ENCODE measurements at places on chromosomes 16 and 17. TPM values are rescaled to one million over a fixed set of nuclear protein-coding genes. Genes with fewer than 3 reads are reported as not detected.
A peak's percentile ranks its signal among the peaks of the same experiment; 100 is the strongest.

DNA sequence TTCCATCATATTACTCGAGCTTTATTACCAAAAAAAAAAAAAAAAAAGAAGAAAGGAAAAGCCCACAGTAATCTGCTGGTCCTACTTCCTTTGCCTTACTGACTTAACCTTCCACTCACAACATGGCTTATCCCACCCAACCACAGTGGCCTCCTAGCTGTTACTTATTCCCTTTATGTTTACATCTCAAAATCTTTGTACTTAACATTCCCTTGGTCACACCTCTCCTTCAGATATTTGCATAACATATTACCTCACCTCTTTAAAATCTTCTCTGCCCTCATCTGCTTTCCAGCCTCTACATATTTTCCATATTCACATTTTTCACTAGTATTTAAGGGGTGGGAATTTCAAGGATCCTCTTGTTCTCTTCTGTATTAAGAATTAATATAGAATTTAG is 327.0 kb upstream of the TBX2 start:
- H3K27me3 ChIP-seq: no peaks in the 10 kb centered on the region
- no peak overlapping the region for H3K4me3 ChIP-seq
- no peaks in the 10 kb centered on the region for H3K4me1 ChIP-seq
- no peak for DNase-seq
- no peak overlapping the region for H3K27ac ChIP-seq
- no peaks in the 10 kb centered on the region for H3K36me3 ChIP-seq

The ABCA10 gene
- 28.2 TPM for polyA plus RNA-seq

GRCh38 chr16:47916266-47916665 is 239.5 kb downstream of the ABCC12 start:
- no peaks in the 10 kb centered on the region for H3K27me3 ChIP-seq
- no peak overlapping the region for H3K27ac ChIP-seq
- no peaks in the 10 kb centered on the region for H3K36me3 ChIP-seq
- DNase-seq: no peak
- no peak overlapping the region for H3K4me3 ChIP-seq

- H3K27ac ChIP-seq: no peak overlapping the region
- no peak overlapping the region for H3K4me3 ChIP-seq
- no peaks in the 10 kb centered on the region for H3K36me3 ChIP-seq
- no peak for DNase-seq
- H3K27me3 ChIP-seq: no peaks in the 10 kb centered on the region
- no peaks in the 10 kb centered on the region for H3K4me1 ChIP-seq
Measured at GRCh38 chr17:48262982-48263730, 155.6 kb downstream of the SNX11 start.

- DNase-seq: no peak
- no peak overlapping the region for H3K4me3 ChIP-seq
- H3K36me3 ChIP-seq: no peaks in the 10 kb centered on the region
- H3K27ac ChIP-seq: no peak overlapping the region
- H3K4me1 ChIP-seq: peaks cover 27% of the 10 kb centered on the region
Measured at GRCh38 chr16:80993307-80993706, 13.4 kb downstream of the CMC2 start.

DNA sequence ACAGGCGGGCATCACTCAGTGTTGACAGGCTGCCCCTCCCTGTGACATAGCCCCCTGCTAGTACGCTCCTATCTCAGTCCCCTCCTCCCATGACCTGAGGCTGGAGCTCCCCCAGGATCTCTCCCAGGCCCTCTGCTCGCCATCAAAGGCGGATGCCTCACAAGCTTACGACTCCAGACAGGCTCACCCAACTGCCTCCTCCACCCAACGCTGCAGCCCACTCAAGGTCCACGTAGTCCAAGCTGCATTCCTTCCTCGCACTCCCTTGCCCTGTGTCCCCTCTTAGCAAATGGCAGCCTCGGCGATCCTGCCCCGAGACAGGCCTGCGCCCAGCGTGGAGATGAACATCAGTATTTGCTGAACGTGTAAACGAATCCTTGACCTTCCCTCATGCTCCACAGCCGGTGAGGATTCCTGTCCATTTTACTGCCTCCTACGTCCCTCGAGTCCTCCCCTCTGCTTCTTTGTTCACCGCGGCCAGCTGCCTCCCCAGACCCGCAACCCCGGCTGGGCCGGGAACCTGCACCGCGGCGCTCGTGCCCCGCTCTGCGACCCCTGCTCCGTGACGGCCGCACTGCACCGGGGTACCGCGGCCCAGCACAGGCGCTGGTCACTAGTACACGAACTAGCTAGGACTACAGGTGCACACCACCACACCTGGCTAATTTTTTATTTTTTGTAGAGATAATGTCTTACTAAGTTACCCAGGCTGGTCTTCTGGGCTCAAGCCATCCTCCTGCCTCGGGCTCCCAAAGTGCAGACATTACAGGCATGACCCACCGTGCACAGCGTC is 838 bp upstream of the TMEM97 start:
- DNase-seq: no peak
- H3K27me3 ChIP-seq: no peaks in the 10 kb centered on the region
- H3K4me3 ChIP-seq: peak overlapping the region; percentile 36

GRCh38 chr17:51435171-51435552 is 174.8 kb downstream of the UTP18 start:
- no peak overlapping the region for H3K4me3 ChIP-seq
- H3K27ac ChIP-seq: no peak overlapping the region
- no peaks in the 10 kb centered on the region for H3K4me1 ChIP-seq
- H3K27me3 ChIP-seq: no peaks in the 10 kb centered on the region
- DNase-seq: no peak

The CX3CL1 gene
- 6.0 TPM for polyA plus RNA-seq

DNA sequence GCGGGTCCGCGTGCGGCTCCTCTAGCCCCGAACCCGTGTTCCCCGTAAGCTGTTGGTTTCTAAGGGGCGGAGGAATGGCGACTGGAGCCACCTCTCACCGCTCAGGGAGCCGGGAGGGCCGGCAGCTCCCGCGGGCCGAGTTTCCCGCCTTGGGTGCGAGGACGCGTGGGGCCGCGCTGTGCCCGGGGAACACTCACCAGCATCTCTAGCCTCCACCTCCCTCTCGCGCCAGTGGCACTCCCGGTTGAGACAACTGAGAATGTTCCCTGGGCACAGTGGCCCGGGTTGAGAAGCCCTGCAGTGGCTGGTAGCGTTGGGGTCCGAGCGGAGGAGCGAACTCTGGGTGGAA is 560 bp downstream of the TELO2 start:
- H3K4me3 ChIP-seq: peak overlapping the region; percentile 68
- no peaks in the 10 kb centered on the region for H3K27me3 ChIP-seq
- no peak for DNase-seq
- H3K27ac ChIP-seq: no peak overlapping the region
- H3K36me3 ChIP-seq: peaks cover 32% of the 10 kb centered on the region

DNA sequence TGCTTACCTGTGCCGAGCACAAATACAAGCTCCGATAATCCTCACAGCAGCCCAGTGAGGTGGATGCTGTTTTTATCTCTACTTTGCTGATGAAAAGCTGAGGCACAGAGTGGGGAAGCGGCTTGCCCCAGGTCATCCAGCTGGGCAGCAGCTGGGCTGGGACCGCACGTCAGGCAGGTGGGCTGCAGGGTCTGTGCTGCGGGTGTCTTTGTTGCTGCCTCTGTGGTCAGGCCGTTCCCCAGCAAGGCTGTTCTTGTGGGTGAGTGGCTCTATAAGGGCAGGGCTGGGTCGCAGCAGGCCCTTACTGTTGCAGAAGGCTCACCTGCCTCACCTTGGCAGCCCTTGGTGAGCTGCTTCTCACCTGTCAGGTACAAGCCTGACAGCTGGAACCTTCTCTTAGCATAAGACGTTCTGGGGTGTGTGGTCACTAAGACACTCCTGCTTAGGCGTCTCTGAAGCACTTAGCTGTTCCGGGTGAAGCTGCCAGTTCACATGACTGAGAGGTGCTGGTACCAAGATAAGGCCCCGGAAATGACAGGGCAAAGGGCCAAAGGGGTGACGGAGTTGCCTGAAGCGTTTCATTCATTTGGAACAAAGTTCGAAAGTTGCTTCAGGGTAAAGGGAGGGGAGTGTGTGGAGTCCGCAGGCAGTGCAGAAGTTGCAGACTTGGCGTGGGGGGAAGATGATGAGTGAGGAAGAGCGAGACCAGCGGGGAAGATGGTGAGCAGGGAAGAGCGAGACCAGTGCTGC is 17.4 kb downstream of the IRF8 start:
- no peaks in the 10 kb centered on the region for H3K36me3 ChIP-seq
- no peak overlapping the region for H3K27ac ChIP-seq
- peak; percentile 66 for DNase-seq
- H3K4me3 ChIP-seq: no peak overlapping the region
- H3K27me3 ChIP-seq: no peaks in the 10 kb centered on the region

GRCh38 chr16:19861133-19861532 is 23.5 kb downstream of the GPRC5B start:
- H3K4me1 ChIP-seq: no peaks in the 10 kb centered on the region
- no peak overlapping the region for H3K27ac ChIP-seq
- H3K36me3 ChIP-seq: no peaks in the 10 kb centered on the region
- H3K4me3 ChIP-seq: no peak overlapping the region

GRCh38 chr17:72273289-72274056 is 152.7 kb downstream of the SOX9 start:
- no peak for DNase-seq
- no peaks in the 10 kb centered on the region for H3K27me3 ChIP-seq
- no peak overlapping the region for H3K27ac ChIP-seq
- H3K4me1 ChIP-seq: no peaks in the 10 kb centered on the region
- H3K36me3 ChIP-seq: no peaks in the 10 kb centered on the region
- no peak overlapping the region for H3K4me3 ChIP-seq

DNA sequence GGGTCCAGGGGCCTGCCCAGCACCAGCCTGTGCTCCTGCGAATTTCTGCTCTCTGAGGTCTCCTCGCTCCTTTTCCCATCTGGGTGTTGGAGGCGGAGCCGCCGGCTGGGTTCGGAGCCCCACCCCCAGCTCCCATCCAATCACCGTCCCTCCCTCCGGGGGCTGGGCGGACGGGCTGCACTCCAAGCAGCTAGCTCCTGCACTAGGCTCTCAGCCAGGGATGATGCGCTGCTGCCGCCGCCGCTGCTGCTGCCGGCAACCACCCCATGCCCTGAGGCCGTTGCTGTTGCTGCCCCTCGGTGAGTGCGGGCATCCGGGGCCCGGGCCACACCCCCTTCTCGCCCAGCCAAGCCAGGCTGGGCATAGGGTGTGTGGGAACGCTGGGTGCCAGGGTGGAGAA is at the start of gene NRN1L:
Gene NRN1L, plus strand, starts transcription at position 202 of the 400 bp plus-strand sequence. Its CDS starts 19 bp downstream, at position 221.
- peaks cover 51% of the 10 kb centered on the region for H3K36me3 ChIP-seq
- peak within 1 kb of the TSS; percentile 59 for H3K27ac ChIP-seq
- no peak within 1 kb of the TSS for H3K4me3 ChIP-seq
- peaks cover 32% of the 10 kb centered on the region for H3K4me1 ChIP-seq
- DNase-seq: peak; percentile 96

GRCh38 chr17:34408439-34408838 is 45.4 kb upstream of the CCL1 start:
- no peak overlapping the region for H3K4me3 ChIP-seq
- peaks cover 14% of the 10 kb centered on the region for H3K27me3 ChIP-seq
- no peaks in the 10 kb centered on the region for H3K36me3 ChIP-seq

The HEATR9 gene
- 0.32 TPM for polyA plus RNA-seq

- no peak overlapping the region for H3K4me3 ChIP-seq
- no peaks in the 10 kb centered on the region for H3K27me3 ChIP-seq
- DNase-seq: peak; percentile 51
Measured at GRCh38 chr16:81486540-81487061, 42.0 kb downstream of the CMIP start.

The MILR1 gene
- polyA plus RNA-seq: 17.2 TPM

DNA sequence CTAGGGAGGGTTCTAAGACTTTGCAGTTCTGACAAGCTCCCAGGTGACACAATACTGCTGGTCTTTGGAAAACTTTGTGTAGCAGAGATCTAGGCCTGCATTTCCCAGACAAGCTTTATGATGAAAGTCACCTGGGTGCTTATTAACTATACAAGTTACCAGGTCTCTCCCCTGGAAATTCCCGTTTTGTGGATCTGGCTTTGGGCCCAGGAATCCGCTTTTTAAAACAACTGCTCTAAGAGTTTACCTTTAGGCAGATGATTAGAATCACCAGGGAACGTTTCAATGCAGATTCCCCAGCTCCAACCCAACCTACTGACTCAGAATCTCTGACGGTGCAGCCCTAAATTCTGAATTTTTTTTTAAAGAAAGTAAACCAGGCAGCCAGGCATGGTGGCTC is 36.3 kb downstream of the MYH3 start:
- H3K4me1 ChIP-seq: no peaks in the 10 kb centered on the region
- H3K27me3 ChIP-seq: no peaks in the 10 kb centered on the region
- DNase-seq: no peak
- no peak overlapping the region for H3K4me3 ChIP-seq
- H3K27ac ChIP-seq: no peak overlapping the region
- no peaks in the 10 kb centered on the region for H3K36me3 ChIP-seq

- H3K36me3 ChIP-seq: peaks cover 4% of the 10 kb centered on the region
- H3K4me3 ChIP-seq: no peak overlapping the region
- H3K4me1 ChIP-seq: peaks cover 5% of the 10 kb centered on the region
- no peaks in the 10 kb centered on the region for H3K27me3 ChIP-seq
- no peak for DNase-seq
Measured at GRCh38 chr16:84045001-84045817, 2.6 kb upstream of the SLC38A8 start.

The DPEP3 gene
- 0.32 TPM for polyA plus RNA-seq

- H3K27me3 ChIP-seq: no peaks in the 10 kb centered on the region
- no peaks in the 10 kb centered on the region for H3K4me1 ChIP-seq
- H3K36me3 ChIP-seq: no peaks in the 10 kb centered on the region
- DNase-seq: peak; percentile 74
Measured at GRCh38 chr16:81204798-81205680, 33.5 kb upstream of the BCO1 start.

GRCh38 chr17:58337210-58337599 is 8.6 kb upstream of the TSPOAP1 start:
- DNase-seq: no peak
- H3K4me1 ChIP-seq: peaks cover 45% of the 10 kb centered on the region
- H3K27me3 ChIP-seq: no peaks in the 10 kb centered on the region
- no peaks in the 10 kb centered on the region for H3K36me3 ChIP-seq
- peak overlapping the region; percentile 92 for H3K27ac ChIP-seq
- no peak overlapping the region for H3K4me3 ChIP-seq

The CES4A gene
- 127 TPM for polyA plus RNA-seq

The OR3A3 gene
- not detected for polyA plus RNA-seq

DNA sequence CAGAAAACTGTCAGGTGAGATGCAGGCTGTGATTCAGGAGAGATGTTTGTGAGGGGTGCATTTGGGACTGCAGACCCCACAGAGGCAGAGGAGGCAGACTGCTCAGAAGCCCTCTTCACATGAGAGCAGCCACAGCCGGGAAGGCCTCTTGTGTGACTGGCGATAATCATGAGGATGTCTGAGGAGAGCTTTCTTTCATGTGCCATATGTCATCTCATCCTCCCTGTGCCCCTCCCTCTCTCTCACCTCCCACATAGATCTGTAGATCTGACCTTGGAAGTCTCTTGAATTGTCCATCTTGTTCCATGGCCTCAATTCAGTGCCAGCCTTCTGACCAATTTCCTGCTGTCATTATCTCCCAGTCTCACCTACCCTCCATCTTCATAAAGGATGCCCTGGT is 50.5 kb downstream of the EPN2 start:
- H3K4me3 ChIP-seq: no peak overlapping the region
- DNase-seq: no peak
- no peaks in the 10 kb centered on the region for H3K27me3 ChIP-seq
- H3K36me3 ChIP-seq: peaks cover 6% of the 10 kb centered on the region
- peaks cover 58% of the 10 kb centered on the region for H3K4me1 ChIP-seq
- H3K27ac ChIP-seq: no peak overlapping the region

GRCh38 chr16:181565-182021 is 1.3 kb downstream of the HBQ1 start:
- H3K4me3 ChIP-seq: no peak overlapping the region
- H3K4me1 ChIP-seq: peaks cover 5% of the 10 kb centered on the region
- H3K27ac ChIP-seq: no peak overlapping the region
- peak; percentile 85 for DNase-seq
- no peaks in the 10 kb centered on the region for H3K36me3 ChIP-seq

The FGF11 gene
- polyA plus RNA-seq: 10.2 TPM

The SULT1A2 gene
- polyA plus RNA-seq: 2.1 TPM

The TBC1D28 gene
- polyA plus RNA-seq: not detected

Measured in adrenal gland (tissue), 19 donors.